Colonic mucosa (tissue), 4 donors: ENCODE measurements at places on chromosomes 6 and 20.

DNA sequence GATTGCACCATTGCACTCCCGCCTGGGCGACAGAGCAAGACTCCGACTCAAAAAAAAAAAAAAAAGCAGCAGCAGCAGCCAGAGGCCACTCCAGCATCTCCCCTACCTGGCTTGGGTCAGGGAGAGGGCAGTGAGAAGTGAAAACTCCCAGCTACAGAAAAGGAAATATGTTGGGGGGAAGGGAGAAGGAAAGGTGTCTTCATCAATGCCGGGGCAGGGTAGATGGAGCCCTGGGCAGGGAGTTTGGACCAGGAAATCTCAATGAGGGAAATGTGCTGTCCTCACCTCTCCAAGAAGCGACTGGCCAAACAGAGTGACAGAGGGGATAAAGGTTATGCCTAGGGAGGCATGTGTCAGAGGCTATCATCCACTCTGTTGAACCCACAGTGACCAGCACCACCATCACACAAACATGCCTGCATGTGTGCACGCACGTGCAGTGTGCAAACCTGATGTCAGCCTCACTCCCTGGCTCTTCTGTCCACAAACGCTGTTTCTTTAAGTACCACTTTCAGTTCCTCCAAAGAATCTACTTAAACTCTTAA, 887 bp upstream of the AIF1 start:
- no peaks in the 10 kb centered on the region for H3K27me3 ChIP-seq
- no peak overlapping the region for H3K4me3 ChIP-seq
- H3K4me1 ChIP-seq = no peaks in the 10 kb centered on the region
- H3K36me3 ChIP-seq = no peaks in the 10 kb centered on the region
- no peak for DNase-seq
- H3K27ac ChIP-seq = no peak overlapping the region

GRCh38 chr6:148087659-148088058, 255.0 kb upstream of the SASH1 start:
- H3K27ac ChIP-seq = no peak overlapping the region
- no peak for DNase-seq
- no peaks in the 10 kb centered on the region for H3K27me3 ChIP-seq
- H3K4me1 ChIP-seq = no peaks in the 10 kb centered on the region
- H3K36me3 ChIP-seq = no peaks in the 10 kb centered on the region

GRCh38 chr6:169367507-169367906, 113.9 kb upstream of the THBS2 start:
- DNase-seq = no peak
- H3K36me3 ChIP-seq = no peaks in the 10 kb centered on the region
- no peak overlapping the region for H3K27ac ChIP-seq
- no peaks in the 10 kb centered on the region for H3K27me3 ChIP-seq
- H3K4me3 ChIP-seq = no peak overlapping the region
- H3K4me1 ChIP-seq = no peaks in the 10 kb centered on the region

GRCh38 chr6:169529931-169530751, 171.7 kb downstream of the WDR27 start:
- no peaks in the 10 kb centered on the region for H3K4me1 ChIP-seq
- no peak overlapping the region for H3K4me3 ChIP-seq
- no peaks in the 10 kb centered on the region for H3K27me3 ChIP-seq
- DNase-seq = peak; percentile 23
- no peak overlapping the region for H3K27ac ChIP-seq

GRCh38 chr6:100461917-100462705, 2.6 kb downstream of the SIM1 start:
- peaks cover 97% of the 10 kb centered on the region for H3K27me3 ChIP-seq
- H3K4me3 ChIP-seq = no peak overlapping the region
- peaks cover 4% of the 10 kb centered on the region for H3K4me1 ChIP-seq
- DNase-seq = no peak

DNA sequence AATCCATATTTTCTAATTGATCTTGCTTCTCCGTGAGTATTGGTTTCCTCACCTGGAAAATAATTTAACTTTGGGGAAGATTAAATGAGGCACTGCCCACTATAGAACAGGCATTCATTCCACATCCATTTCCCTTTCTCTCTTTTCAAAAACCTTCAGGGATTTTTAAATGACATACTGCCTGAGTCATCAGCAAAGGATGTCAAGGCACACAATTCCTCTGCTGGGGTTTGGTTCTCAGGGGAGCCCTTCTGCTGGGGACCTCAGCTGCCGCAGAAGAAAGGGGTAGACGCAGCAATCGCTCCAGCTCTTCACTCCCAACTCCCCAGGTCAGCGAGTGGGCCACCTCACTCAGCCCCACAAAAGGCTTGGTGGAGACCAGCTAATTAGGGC, 90.7 kb upstream of the BACH2 start:
- no peaks in the 10 kb centered on the region for H3K27me3 ChIP-seq
- no peak overlapping the region for H3K4me3 ChIP-seq
- DNase-seq = no peak

DNA sequence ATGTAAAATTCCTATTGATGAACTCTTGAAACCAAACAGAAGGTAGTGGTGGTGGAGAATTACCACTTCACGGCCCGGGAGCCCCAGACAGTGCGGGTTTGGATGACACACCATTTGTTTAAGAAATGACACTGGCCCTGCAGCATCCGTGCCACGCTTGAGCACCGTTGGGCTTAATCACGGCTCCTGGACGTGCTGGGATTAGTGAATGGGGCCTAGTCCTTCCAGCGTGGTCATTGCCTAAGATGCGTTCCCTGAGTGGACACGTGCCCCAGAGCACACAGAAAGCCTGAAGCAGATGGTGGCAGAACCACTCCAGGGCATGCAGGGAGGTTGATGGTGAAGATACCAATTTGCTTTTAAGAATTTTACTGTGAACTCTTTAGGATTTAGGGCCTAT, 14.5 kb downstream of the STX16 start:
- no peak for DNase-seq
- H3K27me3 ChIP-seq = no peaks in the 10 kb centered on the region
- H3K27ac ChIP-seq = no peak overlapping the region
- H3K4me3 ChIP-seq = no peak overlapping the region

DNA sequence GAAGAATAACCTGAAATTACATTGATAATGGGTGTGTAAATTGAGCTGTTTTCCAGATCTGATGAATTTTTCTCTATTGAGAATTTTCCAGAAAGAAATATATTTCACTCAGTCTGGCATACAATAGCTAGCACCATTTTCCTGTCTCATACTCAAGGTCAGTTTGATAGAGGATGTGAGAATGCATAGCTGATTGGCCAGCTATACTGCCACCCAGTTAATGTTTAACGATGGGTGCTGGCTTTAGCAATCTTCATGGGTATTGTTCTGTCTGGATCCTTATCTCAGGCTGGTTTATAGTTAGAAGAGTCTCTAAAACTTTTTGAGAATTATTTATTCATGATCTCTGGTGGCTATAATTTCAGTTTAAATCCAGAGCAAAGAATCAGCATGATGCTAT, 147.4 kb downstream of the HDGFL1 start:
- no peak overlapping the region for H3K4me3 ChIP-seq
- H3K36me3 ChIP-seq = no peaks in the 10 kb centered on the region
- no peaks in the 10 kb centered on the region for H3K4me1 ChIP-seq
- DNase-seq = peak; percentile 34

DNA sequence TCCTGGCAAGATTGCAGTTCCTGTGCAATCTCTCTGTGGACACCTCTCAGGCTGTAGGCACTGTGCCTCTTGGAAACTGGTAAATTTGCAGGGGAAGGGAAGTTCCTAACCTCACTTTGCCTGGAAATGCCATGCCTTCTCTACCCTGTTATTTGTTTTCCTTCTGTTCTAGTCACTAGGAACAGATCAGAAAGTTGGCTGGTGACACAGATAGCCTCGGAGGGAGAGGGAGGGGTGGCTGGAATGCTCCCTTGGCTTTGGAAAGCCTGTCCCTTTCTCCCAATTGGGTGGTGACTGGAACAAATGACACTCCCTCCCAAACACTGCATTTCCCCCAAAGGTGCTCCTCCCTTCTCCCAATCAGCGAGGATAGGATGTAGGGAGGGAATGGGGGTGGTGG, 131.5 kb upstream of the F13A1 start:
- H3K4me3 ChIP-seq = no peak overlapping the region
- no peak overlapping the region for H3K27ac ChIP-seq
- no peaks in the 10 kb centered on the region for H3K36me3 ChIP-seq
- DNase-seq = no peak
- H3K4me1 ChIP-seq = no peaks in the 10 kb centered on the region

- H3K4me3 ChIP-seq = no peak overlapping the region
- H3K36me3 ChIP-seq = no peaks in the 10 kb centered on the region
- no peak for DNase-seq
- H3K27ac ChIP-seq = no peak overlapping the region
- no peaks in the 10 kb centered on the region for H3K27me3 ChIP-seq
- H3K4me1 ChIP-seq = no peaks in the 10 kb centered on the region
These were observed 293.3 kb downstream of the HACE1 start for GRCh38 chr6:104566411-104566810.

- no peaks in the 10 kb centered on the region for H3K36me3 ChIP-seq
- H3K4me3 ChIP-seq = no peak overlapping the region
- no peak overlapping the region for H3K27ac ChIP-seq
- no peaks in the 10 kb centered on the region for H3K4me1 ChIP-seq
- DNase-seq = no peak
These were observed 103.8 kb downstream of the RNASET2 start for GRCh38 chr6:166852451-166852975.

DNA sequence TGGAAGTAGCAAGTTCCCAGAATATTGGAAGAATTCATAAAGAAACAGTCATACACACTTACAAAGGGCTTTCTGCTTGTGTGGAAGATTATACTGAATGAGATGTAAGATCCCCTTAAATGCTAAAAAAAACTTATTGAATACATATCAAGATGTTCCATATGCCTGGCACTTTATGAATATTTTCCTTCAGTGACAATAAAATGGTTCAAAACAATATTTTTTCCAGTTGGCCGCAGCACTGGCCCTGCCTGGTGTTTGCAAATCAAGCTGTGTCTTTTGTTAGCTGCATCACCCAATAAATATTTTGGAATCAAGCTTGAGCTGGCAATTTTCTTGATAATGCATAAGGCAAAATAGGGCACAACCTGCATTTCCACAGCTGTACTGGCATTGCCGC, 51.2 kb downstream of the CFAP61 start:
- no peak overlapping the region for H3K27ac ChIP-seq
- H3K27me3 ChIP-seq = no peaks in the 10 kb centered on the region
- no peak overlapping the region for H3K4me3 ChIP-seq
- H3K4me1 ChIP-seq = no peaks in the 10 kb centered on the region
- DNase-seq = no peak

DNA sequence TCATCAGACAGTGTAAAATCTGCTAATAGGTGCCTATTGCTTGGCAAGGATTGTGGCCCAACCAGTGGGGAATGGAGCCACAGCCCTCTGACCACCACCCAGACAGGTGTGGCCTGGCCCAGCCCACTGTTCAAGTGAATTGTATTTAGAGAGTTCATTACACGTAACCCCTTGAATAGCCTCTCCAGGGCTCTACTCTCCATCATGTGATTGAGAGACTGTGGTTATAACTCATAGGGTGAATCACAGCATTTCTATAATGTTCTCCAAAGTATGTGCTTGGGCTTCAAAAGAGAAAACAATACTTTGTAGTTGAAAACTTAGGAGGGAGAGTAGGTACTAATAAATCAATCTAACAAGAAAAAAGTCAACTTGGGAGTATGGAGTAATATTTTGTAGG, 38.4 kb downstream of the ALDH8A1 start:
- no peak overlapping the region for H3K4me3 ChIP-seq
- no peak overlapping the region for H3K27ac ChIP-seq
- no peaks in the 10 kb centered on the region for H3K4me1 ChIP-seq
- no peak for DNase-seq

DNA sequence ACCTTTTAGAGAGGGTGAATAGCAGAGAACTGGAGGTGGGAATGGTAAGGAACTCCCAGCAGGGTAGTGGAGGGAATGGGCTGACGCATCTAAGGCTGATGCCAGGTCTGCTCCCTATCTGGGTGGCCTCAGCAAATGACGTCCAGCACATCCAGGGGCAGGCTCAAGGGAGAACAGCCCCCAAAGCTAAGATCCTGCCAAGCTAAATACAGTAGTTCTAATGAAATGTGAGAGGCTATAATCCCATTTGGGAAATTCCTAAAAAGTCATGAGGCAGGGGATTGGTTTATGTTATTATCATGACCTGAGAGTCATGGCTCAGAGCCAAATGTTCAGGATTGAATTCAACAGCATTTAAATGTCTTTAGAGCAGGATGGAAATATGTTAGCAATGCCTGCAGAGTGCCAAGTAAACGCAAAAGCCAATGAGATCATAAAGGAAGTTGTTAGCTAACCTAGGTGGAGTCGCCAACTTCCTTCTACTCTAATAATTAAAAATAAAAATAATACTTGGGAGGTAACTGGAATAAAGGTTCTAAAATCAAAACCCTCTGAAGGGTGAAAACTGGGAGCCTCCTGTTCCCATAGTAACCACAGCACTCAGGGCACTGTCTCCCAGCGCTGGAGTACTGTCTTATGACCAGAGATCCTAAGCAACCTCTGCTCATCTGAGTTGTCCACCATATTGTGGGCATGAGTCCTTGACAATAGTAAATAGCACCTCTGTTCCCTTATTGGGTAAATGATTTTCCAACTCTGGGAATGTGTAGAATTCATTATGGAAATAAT, 34.8 kb downstream of the IYD start:
- no peaks in the 10 kb centered on the region for H3K4me1 ChIP-seq
- H3K36me3 ChIP-seq = no peaks in the 10 kb centered on the region
- DNase-seq = no peak
